ENCODE measurements at places on chromosomes 16 and 17.

DNA sequence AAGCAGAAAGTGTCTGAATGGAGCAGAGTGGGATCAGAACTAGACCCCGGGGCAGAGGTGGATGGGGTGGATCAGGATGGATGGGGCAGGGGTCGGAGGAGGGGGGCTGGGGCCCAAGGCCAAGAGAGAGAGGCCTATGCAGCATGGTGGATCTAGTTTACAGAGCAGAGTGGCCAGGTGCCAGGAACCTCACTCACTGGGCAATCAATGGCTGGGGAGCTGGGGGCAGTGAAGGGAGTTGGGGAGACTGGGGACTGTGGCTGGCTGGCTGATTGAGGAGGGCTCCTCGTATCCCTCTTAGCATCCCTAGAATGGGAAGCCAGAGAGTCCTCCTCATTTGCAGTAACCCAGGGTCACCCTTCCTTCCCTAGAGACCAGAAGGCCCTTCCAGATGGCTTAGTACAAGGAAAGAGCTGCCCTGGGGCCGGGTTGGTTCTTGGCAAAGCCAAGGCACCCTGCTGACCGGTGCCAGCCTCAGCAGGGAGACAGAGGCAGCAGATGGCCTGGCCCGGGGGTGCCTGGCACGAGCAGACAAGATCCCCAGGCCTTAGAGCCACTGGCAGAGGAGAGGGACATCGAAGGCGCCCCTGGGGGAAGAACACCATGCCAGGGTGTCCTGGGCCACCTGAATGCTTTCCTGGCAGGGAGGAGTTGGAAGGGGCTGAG lies 36.8 kb downstream of the SRCIN1 start:
- DNase-seq, result no peak

DNA sequence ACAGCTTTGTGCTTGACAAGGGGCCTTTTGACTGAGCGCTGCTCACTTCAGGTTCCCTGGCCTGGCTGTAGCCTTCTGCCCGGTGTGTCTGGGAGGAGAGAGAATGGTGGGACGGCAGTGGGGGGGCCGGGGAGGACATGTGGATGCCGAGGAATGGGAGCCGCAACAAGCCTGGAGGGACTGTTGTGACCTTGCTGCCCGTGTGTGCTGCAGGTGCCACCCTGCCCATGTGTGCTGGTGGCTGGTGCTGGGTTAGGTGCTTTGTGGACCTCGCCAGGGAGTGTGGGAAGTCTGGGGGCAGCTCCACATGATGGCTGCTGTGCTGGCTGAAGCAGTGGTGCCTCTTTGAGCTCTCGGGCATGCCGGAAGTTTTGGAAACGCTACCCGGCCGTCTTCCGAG lies 132.1 kb downstream of the LAT start:
- DNase-seq, result no peak

GRCh38 chr17:21008160-21008915 lies 34.5 kb downstream of the USP22 start:
- no peak for DNase-seq

- DNase-seq, result no peak
These were observed 5.8 kb downstream of the P2RX5 start for GRCh38 chr17:3690094-3690715.

GRCh38 chr17:65794572-65794971 lies 233.1 kb upstream of the AXIN2 start:
- DNase-seq, result no peak

GRCh38 chr17:80023481-80024205 lies 12.0 kb downstream of the TBC1D16 start:
- DNase-seq, result no peak

GRCh38 chr16:3022208-3022683 lies 1.5 kb downstream of the HCFC1R1 start:
- peak; percentile 94 for DNase-seq

DNA sequence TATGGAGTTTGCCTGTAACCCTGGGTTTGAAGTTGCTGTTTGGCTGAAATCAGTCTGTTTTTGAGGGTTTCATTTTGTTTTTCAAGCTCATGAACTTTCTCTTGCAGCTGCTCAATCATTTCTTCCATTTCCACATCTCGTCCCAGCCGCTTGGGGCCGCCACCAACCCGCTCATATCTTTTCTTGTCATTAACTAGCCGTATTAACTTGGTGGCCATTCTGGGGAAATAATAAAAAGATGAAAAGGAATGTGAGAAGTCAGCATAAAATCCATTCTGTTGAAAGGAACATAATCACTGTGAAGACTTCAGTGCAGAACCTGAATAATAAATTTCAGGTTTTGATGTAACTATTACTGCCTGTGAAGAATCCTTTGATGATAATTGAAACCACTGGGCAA lies 11.5 kb downstream of the RPGRIP1L start:
- DNase-seq, result no peak

DNA sequence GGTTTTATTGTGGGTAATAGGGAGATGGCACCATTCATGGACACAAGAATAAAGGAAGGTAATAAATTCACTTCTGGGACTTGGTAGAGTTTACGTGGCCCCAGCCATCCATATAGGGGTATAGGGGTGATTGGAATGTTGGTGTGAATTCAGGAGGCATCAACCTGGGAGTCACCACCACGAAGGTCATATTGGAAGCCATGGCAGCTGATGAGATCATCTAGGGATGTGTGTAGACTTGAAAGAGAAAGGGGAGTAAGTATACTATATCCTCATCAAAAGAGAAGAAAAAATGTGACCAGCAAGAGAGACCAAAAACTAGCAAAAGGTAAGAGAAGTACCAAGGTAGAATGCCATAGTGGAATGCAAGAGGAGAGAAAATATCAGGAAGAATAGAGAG lies 26.6 kb upstream of the GINS3 start:
- no peak for DNase-seq

GRCh38 chr16:49462989-49463371 lies 89.4 kb downstream of the C16orf78 start:
- no peak for DNase-seq

DNA sequence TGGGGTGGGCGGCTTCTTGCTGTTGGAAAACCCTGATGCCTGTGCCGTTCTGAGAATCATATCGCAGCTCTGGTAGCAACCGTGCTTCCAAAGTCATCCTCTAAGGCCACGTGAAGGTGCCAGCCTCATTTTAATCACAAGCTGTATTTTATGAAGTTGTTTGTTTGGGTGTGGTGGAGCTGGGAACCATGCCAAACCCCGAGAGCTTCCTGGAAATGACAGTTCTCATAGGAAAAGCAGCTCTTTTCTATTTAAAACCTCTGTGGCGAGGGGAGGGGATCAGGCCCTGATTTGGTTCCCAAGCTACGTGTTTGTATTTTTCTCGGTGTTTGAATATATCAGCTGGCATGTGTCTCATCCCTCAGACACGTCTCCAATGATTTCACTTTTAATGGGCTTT lies 21.7 kb downstream of the KNOP1 start:
- DNase-seq, result peak; percentile 39

DNA sequence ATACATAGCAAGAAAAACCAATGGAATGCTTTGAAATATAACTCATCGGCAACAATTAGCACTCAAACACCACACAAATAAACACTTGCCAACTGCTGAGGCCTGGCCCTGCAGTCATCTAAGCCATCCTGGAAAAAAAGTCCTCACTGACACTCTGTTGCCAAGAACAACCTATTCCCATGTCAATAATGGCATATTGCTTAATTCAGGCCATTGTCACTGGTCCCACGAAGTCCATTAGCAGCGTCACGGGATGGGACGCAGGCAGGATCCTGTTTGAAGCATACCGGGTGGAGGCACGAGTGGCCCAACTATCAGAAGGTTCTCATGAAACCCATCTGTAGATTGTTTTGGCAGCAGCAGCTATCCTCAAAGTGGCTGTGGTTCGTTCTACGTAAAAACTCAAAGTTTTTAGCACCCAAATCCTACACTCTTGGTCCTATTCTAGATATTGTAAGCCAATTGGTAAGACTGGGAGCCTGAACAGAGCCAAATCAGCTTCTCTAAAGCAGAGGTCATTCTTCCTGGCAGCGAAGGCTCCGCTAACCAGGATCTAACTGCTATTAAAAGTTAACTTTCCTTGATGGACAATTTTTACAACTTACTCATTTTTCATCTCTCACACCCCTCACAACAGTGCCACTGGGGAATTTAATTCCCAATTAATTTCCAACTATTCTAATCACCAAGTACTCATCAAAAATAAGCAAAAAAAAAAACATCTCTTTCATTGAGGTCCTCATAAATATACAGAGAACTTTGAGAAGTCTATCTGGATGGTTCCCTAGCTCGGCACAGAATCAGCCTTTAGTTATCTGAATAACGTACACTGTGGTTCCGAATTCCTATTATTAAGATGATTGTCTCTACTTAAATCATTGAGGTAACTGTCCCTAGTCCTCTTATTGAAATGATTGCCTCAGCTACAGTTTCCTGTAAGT lies 91.5 kb downstream of the ZFHX3 start:
- no peak for DNase-seq

GRCh38 chr17:65855245-65855644 lies 293.8 kb upstream of the AXIN2 start:
- no peak for DNase-seq

DNA sequence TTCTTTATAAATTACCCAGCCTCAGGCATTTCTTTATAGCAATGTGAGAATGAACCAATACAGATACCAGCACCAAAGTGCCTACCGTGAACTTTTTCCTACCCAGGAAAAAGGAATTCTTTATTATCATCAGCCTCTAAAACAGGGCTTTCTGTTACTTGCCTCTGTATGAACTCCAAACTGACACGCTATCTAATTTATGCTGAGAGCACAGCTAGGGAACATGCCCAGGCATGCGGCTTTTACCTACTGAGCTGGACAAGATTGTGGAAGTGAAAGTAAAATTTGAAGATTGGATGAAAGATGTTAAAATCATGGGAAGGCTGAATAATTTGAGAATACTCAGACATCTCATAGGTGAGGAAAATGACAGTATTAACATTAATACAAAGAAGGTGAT lies 24.4 kb upstream of the ADCY9 start:
- no peak for DNase-seq

GRCh38 chr17:44144966-44145739 lies 3.4 kb downstream of the HROB start:
- DNase-seq, result no peak

GRCh38 chr17:81542431-81543338 lies 9.5 kb downstream of the FAAP100 start:
- no peak for DNase-seq

DNA sequence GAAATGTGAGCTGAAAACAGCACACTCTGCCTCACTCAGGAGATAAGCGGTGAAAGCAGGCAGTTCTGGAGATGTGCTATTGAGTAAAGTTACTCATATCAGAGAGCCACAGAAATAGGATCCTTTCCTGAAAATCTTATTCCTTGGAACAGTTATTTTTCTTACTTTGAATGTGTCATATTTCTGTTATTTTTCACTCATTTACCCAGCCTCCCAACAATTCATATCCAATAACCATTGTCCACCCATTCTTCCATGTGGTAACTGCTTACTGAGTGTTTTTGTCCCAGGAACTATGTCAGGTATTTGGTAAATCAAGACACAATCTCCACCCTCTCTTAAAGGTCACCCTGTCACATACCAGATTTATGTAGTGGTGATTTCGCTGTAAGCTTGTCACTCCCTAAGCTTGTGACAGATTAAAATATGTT lies 144.9 kb downstream of the PARN start:
- no peak for DNase-seq

- DNase-seq, result peak; percentile 88
These were observed 6.4 kb downstream of the THRA start for GRCh38 chr17:40068917-40069750.

DNA sequence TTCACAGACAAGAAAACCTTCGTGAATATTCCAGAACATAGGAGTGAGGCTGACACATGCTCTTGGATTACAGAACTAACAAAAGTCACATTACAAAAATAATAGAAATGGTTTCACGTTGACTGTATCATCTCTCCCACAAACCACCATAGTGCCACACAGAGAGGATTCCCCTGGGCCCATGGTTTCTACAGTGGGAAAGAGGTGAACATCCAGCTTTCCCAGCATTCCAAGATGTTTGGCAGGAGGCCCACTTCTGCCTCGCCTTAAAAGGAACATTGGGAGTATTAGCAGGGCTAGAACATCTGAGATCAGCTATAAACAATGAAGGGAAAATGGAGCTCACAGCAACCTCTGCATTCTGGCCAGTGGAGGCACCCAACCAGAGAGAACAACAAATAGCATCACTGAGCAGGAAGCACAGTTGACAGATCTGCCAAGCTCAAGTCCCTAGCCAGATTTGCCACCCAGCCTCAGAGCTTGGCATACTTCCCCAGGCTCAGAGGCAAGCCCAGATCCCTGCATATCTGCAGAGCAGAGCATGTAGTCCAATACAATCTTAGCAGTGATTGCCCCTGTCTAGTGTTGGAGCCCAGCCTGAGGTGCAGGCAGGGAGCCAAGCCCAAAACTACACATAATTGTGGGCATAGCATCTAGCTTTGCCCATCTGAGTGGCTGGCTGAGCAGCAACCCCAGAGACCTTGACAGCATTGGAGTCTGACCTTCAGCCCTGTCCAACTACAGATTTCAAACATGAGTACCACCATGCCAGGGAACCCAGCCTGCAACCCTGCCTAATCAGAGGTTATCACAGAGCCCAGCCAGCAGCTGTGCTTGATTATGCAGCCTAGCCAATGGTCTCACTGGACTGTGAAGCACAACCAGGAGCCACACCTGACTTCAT lies 260.4 kb downstream of the CEP112 start:
- DNase-seq, result no peak

- DNase-seq, result no peak
These were observed 14.2 kb upstream of the PEMT start for GRCh38 chr17:17605729-17606088.

DNA sequence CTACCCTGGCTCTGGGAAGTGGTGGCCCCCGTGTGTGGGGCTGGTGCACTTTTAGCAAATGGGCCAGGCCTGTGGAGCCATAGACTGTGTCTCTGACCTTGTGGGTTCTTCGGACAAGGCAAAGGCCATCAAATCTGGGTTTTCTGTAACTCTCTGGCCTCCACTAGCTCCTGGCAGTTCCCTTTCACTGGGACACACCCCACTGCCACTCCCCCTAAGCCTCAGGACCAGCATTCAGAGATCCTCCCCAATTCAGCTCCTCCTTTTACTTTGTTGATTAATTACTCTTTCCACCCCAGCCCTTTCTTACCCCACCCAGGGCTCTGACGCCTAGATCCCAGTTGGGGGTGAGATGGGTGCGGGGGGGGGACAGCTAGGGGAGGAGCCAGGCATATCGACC lies 53.9 kb upstream of the IRX3 start:
- DNase-seq, result no peak

Data from activated naive CD4-positive, alpha-beta T cell treated with anti-CD3 and anti-CD28 coated beads, Interleukin-2, amount 50 U/mL, for 16 hours (primary cell).